Activated CD4-positive, alpha-beta T cell treated with anti-CD3 and anti-CD28 coated beads for 1 hour (primary cell): ENCODE measurements at places on chromosomes 12 and 14.

DNA sequence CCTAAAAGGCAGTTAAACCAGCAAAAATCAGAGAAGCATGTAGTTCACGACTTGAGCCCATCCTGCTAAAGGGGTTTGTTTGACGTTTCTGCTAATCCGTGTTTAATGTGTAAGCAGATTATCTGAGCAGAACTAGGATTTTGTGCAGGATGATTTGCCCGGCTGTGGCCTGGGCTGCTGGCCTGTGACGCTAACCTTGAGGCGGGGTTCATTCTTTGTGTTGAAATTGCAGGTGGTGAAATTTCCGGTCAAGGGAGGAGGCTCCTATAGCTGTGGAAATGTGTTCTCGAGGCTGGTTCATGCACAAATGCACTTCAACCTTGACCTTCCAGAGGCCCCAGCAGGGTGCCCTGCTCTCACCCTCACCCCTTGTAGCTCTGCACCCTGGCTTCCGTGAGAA, 63.7 kb downstream of the SLC24A4 start:
- DNase-seq = no peak

- no peak for DNase-seq
Observed at GRCh38 chr12:66573605-66574004, 105.3 kb downstream of the GRIP1 start.

DNA sequence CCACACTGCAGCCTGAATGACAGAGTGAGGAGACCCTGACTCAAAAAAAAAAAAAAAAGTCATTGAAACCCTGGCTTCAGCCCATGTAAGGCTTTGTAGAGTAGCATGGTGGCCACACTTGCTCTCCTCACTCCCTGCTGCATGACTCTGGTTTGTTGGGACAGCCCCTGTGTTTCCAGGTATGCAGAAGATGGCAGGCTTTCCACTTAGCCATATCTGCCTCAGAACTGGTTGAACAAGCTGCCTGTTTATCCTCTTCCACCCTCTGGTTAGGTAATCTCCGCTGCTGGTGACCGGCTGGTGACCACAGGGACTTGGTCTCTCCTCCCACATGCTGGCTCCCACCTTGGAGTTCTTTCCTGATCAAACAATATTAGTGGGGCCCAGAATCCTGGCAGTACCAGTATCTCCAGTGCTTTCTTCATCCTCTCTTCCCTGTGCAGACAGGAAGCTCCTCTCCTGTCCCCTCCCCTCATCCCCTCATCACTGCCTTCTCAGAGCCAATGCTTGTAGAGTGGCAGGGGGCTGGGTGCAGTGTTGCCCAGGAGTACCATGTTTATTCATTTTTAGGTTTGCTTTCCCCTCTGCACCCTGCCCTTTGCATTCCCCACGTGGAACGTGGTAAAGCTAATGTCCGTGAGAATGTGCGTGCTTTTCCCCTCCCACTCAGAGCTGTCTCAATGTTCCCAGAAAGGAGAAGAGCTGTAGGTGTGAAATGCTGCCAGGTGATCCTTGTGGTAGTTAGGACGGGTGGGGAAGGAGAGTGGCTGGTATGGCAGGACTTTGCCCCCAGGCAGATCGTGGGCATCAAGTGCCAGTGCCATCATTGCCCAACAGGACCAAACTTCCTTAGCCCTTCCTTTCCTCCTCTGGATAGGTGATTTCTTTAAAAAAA, 11.3 kb downstream of the ABHD12B start:
- DNase-seq = no peak

DNA sequence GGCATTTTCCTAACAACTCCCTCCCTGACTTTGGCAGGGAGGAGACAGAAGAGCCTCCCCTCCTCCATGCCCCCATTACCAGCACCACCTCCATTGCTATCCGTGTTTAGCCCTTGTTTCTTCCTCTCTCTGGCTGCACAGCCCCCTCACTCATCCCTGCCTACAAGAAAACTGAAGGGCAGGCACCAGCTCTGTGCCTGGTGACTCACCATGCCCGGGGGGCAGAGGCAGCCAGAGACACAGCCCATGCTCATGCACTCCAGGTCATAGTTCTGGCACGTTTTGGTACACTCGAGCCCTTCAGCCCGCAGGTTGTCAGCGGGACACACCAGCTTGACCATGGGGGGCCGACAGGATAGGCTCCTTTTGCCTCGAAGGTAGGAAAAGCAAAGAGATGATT, 80.4 kb downstream of the VWF start:
- no peak for DNase-seq

DNA sequence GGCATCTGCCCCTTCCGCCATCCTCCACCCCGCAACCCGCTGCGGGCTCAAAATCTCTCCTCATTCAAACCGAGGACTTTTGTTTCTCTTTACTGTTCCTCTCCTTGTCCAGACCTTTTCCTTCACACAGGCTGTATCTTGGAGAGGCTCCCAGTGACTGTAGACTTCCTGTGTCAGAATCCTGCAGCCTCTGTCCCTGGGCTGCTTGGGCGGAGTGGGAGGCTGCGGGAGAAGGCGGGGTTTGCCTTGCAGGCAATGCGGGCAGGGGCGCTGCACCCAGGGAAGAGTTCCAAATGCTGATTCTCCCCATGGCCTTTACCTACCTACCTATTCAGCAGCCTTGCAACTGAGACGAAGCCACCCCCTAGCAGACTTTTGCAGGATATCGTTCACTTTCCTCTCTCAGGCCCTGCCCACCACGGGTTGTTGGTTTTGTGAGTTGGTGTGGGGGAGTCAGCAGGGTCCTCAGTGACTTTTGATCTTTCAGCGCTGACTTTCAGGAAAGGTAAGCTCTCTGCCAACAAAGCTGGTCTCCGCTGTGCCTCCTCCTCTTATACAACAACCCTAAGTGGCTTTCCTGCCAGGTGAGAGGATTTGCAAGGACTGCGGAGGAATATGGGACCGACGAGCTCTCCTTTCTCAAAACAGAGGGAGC, 79.0 kb upstream of the KCNA1 start:
- DNase-seq = no peak

GRCh38 chr14:91654836-91655235, 77.0 kb downstream of the CATSPERB start:
- DNase-seq = no peak

DNA sequence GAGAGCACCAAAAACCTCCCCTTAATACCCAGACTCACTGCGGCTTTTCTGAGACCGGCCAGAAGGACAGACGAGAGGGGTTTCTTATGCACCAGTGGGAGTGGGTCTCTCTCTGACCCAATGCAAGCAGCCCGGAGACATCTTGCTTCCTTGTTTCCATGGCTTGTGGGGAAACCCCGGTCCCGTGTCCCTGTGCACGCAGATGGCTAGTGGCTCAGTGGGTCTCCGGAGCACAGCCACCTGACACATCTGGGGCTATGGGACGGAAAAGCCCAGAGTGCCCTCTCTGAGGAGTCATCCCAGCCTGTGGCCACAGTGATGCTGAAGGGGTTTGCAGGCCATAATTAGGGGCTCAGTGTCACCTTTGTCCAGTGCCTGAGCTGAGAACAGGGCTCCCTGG, 197.6 kb downstream of the PHETA1 start:
- no peak for DNase-seq
